ENCODE measurements at places on chromosomes 7 and 10. TPM values are rescaled to one million over a fixed set of nuclear protein-coding genes. Genes with fewer than 3 reads are reported as not detected.

KIF11 gene
- total RNA-seq = 21.3 TPM

KCNK18 gene
- total RNA-seq = not detected

FAM237B gene
- total RNA-seq = not detected

LRRC18 gene
- not detected for total RNA-seq

SFRP4 gene
- 0.04 TPM for total RNA-seq

TPK1 gene
- 22.9 TPM for total RNA-seq

TMEM140 gene
- total RNA-seq = 13.4 TPM

IDI1 gene
- total RNA-seq = 67.0 TPM
